Cerebellar nuclear complex (tissue), 1 donor: ENCODE measurements at places on chromosomes 13 and 19.

DNA sequence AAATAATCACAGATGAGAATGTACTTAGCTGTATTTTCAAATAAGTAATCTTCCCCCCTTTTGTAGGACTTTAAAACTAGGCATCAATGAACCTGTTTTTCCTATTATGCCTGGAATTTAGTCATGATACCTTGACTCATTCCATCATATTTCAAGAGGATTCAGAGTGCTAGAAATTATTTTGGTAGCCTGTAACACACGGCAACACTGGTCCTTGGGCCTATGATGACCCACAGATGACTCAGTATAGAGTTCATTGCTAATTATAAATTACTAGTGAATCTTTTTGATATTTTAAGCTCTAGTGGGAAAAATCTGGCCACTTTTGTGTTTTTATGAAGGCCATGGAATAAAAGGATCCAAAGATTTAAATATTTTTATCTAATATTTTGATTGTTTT, 26.0 kb upstream of the GARRE1 start:
- no peak for DNase-seq

DNA sequence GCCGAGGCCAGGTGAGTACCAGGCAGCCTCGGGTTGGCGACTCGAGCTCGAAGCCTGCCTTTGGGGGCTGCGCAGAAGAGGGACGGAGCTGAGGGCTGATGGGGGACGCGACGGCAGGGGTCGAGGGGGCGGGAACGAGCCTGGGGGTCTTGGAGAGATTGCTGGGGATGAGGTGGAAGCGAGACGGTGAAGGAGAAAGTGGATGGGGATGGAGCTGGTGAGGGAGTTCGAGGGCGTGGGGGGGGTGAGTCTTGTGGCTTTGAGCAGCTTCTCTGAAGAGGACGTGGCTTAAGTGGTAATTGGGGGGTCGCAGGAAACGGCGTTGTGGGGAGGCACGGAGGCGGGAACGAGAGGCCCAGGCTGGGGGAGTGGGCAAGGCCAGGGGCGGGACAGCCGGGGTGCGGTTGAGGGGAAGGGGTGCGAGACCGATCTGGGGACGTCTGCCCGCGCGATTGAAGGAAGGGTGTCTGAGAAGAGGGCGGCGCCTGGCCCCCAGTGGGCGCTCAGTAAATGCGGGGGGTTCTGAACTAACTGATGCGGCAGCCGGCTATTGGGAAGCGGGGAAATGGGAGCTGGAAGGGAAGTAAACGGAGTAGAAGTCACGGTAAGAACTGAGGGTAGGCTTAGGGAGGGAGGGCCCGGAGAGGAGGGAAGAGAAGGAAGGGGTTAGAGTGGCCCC, 426 bp downstream of the MYO9B start:
- DNase-seq, result peak; percentile 2

GRCh38 chr13:74003374-74003773, 130.8 kb downstream of the KLF12 start:
- DNase-seq, result no peak

- DNase-seq, result no peak
Measured at GRCh38 chr13:81012031-81012430, 671.1 kb upstream of the SPRY2 start.

DNA sequence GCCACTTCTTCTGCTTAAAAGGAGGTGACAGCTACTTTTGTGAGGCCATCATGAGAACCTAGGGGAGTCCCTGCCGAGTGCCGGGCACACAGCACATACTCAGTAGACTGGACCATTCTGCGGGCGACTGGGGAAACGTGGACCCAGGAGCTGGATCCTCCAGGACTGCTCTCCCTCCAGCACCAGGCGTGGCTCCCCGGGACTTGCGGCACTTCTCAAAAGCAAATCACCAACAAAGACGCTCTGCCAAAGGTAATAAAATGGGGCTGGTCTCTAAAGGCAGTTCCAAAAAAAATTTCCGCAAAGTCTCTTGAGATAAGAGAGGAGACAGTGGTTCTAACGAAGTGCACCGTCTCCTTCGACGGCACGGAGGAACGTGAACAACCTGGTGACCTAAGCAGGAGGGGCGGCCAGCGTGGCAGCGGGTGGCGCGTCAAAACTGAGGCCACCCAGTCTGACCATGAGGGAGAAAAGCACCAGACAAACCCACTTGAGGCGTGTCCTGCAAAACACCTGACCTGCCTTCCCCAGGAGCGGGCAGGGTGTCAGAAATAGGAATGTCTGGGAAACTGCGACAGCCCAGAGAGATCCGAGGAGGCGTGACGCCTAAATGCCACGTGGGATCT, 1.4 kb upstream of the TMPRSS9 start:
- no peak for DNase-seq
